Stimulated activated CD4-positive, alpha-beta T cell treated with anti-CD3 and anti-CD28 coated beads, Interleukin-4, amount 100 ng/mL, for 24 hours (primary cell): ENCODE measurements at places on chromosomes 13 and 19.

GRCh38 chr13:82898586-82898985 is 983.7 kb downstream of the SLITRK1 start:
- no peak for DNase-seq

- no peak for DNase-seq
Measured at GRCh38 chr19:14439014-14439413, 5.9 kb downstream of the PKN1 start.

GRCh38 chr19:970695-971094 is 13.4 kb upstream of the WDR18 start:
- no peak for DNase-seq

DNA sequence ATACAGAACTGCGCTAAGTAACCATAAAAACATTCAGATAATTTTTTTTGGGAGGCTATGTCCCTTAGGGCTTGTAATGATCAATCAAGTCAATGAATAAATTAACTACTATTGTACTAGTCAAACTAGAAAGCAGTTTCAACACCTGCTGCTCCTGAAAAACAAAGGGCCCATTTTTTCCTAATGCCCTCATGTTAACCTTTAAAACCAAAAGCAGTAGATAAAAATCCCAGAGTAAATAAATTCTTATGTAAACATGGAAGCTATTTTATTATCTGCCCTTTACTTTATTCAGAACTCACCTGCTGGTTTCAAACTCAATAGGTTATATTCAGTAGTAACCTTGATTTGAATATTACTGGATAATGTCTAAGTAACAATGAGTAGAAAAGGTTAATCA is 159.5 kb upstream of the STARD13 start:
- no peak for DNase-seq

DNA sequence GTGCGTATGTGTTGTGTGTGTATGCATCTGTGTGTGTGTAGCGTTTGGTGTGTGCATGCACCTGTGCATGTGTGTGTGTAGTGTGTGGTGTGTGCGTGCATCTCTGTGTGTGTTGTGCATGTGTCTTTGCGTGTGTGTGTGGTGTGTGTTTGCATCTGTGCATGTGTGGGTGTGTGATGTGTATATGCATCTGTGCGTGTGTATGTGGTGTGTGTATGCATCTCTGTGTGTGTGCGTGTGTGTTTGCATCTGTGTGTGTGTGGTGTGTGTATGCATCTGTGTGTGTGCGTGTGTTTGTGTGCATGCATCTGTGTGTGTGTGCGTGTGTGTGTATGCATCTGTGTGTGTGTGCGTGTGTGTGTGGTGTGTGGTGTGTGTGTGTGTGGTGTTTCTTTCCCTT is 20.6 kb downstream of the CELF5 start:
- no peak for DNase-seq

DNA sequence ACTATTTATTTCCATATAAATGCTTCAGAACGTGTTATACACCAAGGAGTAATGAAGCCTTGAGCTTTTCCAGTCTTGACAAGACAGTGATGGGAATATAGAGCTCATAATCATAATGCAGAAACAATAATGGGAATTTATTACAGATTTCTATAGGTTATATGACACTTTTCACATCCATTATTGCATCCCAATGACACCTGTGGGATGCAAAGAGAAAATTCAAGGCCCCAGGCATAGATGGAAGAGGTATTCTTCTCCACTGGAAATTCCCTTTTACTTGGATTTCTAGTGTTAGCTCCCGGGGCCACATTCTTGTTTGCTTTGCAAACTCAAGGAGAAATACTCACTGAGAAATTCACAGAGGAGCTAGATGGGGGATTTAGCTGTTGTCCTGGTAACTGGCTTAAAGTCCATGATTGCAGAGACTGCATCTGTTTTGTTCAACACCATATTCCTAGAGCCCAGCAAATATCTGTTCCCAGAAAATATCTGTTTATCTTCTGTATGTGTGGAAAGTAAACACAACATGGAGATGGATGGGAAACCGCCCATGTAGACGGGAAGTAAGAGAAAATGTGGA is 30.6 kb upstream of the TNFSF11 start:
- DNase-seq: no peak
